ENCODE measurements at places on chromosomes 2 and 18.

- DNase-seq, result no peak
Measured at GRCh38 chr2:173353556-173353955, 1.1 kb upstream of the CDCA7 start.

DNA sequence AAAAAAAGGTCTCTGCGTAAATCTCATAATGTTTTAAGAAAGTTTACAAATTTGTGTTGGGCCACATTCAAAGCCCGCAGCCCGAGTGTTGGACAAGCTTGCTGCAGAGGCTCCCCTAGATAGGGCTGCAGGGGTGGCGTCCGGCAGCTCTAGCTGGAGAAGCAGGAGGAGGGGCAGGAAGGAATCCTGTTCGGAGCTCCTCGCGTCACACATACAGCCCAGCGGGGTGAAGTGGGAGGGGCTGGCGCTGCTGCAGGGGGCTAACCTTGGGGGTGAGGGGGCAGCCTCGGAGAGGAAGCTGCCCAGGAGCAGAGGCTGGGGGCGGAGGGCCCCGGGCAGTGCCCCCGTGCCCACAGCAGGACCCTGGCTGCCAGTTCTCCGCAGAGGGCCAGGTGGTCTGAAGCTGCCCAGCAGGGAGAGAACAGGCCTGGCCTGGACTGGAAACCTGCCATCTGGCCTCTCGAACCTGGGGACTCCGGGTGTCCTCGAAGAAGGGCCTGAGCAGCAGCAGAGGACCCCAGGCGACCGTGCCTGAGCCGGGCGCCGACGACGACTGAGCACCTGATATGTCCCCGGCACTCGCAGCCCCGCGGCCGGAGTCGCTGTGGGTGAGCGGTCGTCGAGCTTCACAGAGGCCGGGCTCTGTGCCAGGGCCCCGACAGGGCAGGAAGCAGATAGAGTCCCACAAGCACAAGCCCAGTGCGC, 2.6 kb upstream of the GPR35 start:
- DNase-seq, result peak; percentile 58

- DNase-seq, result no peak
Measured at GRCh38 chr18:62343316-62343715, 18.2 kb downstream of the TNFRSF11A start.

DNA sequence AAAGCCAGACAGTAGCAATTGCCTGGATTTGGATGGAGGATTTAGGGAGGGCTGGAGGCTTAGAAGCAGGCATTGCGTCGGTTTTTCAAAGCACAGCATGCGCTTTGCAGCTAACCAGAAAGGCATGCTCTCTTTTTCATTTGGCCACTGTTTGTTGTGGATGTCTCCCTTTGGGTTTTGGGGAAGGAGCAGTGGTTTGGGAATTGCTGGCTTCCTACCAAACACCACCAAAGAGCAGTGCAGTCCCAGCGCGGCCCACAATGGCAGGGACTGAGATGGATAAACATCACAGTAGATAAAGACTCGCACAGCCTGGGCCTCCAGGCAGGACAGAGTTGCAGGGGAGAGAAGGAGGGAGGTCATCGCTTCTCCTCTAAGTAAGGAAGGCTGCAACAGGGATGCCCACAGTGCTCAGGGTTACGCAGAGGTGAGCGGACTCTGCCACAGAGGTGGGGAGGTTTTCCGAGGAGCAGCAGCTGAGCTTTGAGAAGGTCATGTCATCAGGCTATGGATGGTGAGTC, 148.5 kb downstream of the MYT1L start:
- DNase-seq, result no peak

DNA sequence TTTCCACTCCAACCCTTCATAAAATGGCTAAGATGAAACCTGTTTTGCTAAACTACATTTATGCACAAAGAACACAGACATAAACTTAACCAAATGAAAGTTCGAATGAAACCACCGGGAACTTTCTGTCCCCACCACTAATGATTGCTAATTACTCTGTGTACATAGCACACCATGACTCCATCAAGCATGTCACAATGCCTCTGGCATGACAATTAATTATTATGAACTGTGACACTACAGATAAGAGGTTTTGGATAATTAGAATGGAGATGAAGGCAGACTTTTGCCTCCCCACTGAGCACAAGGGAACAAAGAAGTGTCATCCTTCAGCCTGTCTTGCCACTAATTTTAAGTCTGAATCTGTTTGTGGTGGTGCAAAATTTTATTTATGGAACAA, 1.5 kb downstream of the DAPL1 start:
- no peak for DNase-seq

- no peak for DNase-seq
Measured at GRCh38 chr18:35905436-35905835, 67.0 kb upstream of the RMP24 start.

GRCh38 chr2:39154944-39155343, 34.1 kb upstream of the SOS1 start:
- no peak for DNase-seq

- DNase-seq, result no peak
Measured at GRCh38 chr2:203918839-203919238, 17.7 kb upstream of the ICOS start.

DNA sequence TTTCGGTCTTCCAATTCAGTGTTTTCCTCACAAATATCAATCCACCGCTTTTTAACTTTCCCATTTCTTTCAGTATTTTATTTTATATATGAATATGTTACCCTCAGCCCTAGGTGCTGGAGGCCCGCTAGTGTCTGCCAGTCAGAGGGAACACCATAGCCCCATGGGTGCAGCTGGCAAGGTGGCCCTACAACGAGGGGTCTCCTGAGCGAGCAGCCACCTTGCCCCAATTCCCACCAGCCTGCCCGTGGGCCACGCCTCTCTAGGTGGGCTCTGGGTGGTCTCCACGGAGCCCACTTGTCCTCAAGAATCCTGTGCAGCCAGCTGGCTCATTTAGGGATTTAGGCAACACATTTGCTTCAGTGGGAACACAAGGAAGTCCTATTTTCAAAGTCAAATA, 72.5 kb upstream of the RGPD5 start:
- DNase-seq, result no peak

- no peak for DNase-seq
Measured at GRCh38 chr2:118443596-118443995, 355.3 kb downstream of the INSIG2 start.

DNA sequence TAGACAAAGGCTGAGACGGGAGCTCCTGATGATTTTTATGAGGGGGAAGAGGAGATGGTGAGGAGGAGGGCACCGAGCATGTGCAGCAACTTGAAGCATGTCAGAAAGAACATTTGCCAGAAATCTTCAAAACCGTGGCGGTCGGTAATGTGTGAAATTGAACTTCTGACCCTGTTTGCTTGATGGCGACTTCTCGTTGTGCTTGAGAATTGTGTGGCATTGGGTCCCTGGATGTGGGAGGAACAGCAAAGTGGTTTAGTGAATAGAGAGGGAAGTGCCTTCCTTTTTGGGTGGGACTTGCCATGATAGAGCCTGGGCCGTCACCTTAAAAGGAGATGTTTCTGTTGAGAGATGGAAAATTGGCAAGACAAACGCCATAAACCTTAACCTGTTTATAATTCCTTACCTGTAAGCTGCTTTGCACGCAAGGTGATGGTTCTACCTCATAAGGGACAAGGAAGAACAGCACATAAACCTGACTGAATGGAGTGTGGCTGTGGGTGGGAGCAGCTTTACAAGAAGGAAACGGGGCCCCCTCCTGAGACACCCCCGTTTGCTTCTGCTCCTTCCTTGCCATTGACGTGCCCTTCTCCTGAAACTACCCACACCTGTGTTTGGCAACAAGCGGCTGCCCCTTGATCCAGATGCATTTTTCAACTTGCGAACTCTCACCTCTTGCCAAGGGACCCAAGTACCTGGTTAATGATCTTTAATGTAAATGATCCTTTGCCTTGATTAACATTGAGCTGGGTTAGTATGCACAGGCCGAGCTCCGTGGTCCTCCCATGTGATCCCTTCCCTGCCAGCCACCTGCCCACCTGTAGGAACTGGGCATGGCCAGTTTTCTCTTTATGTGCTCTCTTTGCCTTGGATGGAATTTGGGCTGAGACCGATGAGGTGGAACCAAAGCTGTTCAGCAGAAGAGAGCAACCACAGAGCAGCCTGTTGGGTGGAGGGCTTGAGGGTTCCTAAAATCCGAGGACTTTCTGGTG, 153.2 kb downstream of the NEDD4L start:
- no peak for DNase-seq

DNA sequence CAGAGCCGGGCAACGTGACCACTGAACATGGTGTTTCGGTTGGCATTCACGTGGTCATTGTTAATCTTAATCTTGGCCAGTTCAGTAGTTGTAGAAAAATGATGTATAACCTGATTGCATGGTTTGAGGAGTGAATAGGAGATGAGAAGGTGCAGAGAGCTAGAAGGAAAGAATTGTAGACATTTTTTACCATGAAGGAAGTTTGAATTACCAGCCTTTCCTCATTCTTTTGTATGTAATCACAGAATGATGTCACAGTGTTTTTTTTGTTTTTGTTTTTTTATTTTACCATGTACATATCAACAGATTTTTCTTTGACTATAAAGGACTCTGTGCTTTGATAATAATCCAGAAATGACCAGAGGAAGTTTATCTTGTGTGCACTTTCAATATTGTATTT, 126.3 kb downstream of the LTBP1 start:
- DNase-seq, result no peak

Data from CD4-positive, alpha-beta T cell treated with Interleukin-21 for 1 hour (primary cell).